ENCODE measurements at places on chromosomes 5 and 9.

DNA sequence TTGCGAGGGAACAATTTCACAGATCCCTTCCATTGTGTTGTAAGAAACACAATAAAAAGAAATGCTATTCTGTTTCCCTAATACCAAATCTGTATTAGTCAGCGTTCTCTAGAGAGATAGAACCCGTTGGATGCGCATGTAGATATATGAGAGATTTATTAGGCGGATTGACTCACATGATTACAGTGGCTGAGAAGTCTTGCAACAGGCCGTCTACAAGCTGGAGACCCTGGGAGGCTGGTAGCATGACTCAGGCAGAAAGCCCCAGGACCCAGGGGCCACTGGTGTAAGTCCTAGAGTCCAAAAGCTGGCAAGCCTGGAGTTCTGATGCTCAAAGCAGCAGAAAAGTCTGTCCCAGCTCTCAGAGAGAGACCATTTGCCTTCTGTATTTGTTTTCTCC is 18.4 kb upstream of the IL17B start:
- no peak for DNase-seq

- DNase-seq = no peak
Observed at GRCh38 chr5:44809956-44810420, 1.2 kb downstream of the MRPS30 start.

GRCh38 chr5:62920856-62921255 is 342.2 kb downstream of the LRRC70 start:
- DNase-seq = no peak

DNA sequence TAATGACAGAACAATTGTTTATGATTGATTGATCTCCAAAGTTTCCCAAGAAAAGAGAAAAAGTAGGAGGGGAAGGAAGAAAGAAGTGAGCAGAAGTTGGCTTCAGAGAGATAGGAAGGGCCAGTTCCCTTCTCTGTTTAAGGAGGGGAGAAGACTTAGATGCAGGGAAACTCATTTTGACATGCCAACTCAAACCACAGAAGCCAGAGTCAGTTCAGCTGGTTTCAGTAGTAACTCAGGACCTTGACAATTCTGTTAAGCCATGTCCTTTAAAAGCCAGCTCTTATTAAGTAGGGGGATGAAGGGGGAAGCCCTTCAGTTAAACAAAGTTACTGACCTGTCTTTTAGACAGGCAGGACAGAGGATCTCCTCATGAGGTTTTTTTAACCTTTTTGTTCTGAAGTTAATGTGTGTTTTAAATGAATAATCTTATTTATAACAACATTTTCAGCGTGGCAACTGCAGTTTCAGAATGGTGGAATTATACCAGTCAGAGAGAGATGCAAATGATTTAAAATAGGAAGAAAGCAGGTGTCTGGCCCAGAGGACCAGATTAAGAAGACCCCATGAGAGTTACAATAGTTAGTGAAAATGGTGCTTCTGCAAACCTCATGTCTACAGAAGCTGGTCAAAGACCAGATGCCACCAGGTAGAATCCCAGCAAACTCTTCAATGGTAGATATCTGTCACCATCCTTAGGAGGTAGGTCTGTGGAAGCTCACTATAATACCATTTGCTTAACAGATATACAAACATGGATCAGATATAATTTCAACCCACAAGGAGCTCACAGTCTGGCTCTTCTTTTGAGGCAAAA is 29.3 kb upstream of the ABL1 start:
- DNase-seq = no peak

DNA sequence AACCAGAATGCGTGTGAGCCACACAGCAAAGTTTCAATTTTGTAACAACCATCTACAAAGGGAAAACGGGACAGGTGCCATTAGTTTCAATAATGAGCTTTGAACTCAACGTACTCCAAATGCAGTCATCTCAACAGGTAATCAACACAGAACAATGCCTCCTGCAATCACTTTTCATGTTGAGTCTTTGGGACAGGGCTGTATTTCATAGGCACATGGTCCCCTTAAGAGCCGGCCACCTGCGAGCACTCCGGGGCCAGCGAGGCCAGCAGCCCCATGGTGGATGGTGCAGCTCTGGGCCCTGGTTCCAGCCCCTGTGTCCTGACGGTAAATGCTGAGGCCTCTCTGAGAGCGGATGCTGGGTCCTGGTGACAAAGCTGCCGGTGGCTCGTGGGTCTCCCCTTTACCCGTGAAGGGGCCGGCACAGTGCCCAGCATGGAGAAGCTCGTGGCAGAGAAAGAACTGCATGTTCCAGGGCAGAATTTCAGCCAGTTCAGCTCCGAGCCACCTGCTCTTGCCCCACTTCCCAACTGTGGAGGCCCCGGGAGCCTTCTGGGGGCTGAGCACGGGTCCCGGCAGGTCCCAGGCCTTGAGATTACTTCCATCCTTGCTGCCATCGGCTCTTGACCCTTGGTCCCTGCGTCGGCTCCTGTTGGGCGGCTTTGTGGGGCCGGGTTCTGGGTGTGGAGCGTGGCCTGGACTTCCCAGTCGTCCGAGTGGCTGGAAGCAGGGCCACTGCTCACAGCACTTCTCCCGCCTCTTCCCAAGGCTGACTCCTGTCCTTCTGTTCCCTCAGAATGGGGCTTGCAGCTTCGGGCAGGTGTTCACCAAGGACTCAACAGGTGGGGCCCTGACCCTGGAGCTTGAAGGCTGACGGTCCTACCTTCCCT is 26.1 kb upstream of the RNU6ATAC start:
- DNase-seq = no peak

DNA sequence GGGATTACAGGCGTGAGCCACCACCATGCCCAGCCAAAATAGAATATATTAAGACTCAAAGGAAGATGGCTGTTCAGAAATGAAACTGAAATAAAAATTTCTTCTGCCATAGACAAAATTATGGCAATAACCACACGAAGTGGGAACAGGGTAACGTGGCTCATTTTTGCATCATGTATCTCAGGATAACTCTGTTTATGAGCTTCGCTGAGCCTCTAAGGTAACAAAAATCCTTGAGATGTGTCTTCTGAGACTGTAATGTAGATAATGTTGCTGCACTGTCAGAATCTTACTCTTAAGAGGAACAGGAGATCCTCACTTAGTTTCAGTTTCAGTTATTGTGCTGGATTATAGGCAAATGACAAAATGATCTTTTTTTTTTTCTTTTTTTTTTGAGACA is 153.8 kb downstream of the GOLPH3 start:
- DNase-seq = no peak

DNA sequence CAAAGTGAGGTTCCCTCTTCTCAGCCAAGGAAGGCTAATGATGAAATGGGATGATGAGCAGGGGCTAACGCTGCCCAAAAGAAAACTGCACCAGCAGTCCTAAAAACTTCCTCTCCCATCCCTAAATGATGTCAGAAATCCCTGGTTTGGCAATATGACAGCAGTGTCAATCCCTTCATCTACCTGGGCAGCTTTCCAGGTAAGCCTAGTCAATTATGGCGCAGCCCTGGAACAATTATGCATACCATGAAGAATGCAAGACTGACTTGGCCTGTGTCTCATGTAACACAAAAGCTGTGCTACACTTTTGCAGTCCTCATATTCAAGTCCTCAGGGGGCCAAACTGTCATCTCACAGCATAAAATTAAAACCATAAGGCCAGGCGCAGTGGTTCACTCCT is 7.0 kb downstream of the DMGDH start:
- no peak for DNase-seq

- DNase-seq = no peak
Observed at GRCh38 chr9:136831002-136831719, 11.1 kb upstream of the AJM1 start.

DNA sequence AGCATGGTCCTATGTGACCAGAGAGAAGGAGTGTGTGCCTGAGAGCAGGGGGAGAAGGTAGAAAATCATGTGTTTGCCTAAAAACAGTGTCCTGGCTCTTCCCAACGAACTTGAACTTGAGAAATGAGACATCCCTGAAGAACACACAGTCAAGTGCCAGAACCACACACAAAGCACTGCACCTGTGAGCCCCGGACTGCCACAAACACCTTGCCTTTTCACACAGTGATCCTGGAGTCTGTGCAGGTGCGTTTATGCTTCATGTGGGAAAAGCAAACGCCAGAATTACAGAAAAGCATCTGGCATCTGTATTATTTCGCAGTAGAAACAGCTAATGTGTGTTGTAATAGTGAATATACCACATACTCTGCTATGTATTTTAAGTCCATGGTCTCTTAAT is 9.3 kb downstream of the CTNND2 start:
- DNase-seq = no peak

DNA sequence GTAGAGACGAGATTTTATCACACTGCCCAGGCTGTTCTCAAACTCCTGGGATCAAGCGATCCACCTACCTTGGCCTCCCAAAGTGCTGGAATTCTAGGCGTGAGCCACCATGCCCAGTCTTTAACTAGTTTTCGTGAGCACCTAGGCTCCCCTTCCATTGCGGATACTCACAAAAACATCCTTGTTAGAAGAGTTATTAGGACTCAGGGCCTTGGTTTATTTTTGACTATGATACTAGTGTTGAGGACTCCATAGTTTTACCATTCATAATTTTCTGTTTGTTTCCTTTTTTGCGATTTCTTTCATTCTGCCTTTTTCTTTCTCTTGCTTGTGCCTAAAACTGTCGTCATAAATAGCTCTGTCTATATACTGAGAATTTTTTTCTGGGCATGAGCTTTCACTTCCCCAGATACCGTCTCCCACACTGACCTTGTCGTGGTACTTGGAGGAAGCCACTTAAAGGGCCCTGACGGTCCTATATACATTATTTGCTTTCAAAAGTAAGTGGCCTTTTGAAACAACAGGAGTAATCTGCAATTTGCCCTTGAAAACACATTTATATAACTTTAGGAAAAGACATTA is 5.2 kb downstream of the F2R start:
- no peak for DNase-seq

- DNase-seq = no peak
Observed at GRCh38 chr9:101437806-101438232, 2.2 kb upstream of the ALDOB start.

GRCh38 chr5:83000428-83000827 is 76.8 kb downstream of the TMEM167A start:
- DNase-seq = no peak

DNA sequence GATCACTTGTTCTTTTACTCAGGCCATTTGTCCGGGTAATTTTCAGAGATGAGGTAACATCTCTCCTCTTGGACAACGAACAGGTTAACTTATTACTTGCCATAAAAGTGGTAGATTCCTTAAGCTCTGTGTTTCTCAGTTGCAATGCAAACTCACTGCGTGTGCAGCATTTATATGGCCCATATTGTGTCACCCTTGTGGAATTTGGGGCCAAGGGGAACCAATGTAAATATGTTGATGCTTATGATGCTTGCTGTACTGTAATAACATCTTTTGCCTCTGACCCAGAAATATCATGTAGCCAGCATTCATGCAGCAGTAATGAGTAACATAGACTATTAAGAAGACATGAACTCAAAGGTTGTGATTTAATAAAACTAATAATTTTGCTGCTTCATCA is 175.8 kb downstream of the ADAMTS6 start:
- DNase-seq = no peak

DNA sequence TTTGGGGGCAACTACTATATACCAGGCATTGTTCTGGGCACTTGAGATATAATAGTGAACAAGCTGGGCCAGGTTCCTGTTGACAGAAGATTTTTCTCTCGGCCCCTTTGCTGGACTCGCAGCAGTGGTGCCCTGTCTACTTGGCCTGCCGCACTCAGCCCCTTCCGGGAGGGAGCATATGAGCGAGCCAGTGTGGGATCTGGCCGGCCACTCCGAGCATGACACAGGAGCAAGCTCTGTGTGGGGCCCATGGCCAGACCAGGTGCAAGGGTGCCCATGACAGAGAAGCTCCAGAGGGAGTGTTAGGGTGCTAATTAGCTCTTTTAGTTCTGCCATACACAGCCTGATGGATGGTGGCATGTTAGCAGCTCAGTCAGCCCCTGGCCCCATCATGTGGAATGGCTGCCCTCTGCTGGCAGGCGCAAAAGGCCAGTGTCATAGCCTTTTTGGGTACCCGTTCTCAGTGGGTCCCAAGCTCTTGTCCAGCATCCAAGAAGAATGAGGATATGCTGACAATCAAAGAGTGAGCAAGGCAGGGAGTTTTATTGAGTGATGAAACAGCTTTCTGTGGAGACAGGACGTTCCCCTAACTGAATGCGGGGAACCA is 9.3 kb upstream of the KIF4B start:
- DNase-seq = no peak

GRCh38 chr5:173904151-173904550 is 16.0 kb downstream of the CPEB4 start:
- DNase-seq = no peak

DNA sequence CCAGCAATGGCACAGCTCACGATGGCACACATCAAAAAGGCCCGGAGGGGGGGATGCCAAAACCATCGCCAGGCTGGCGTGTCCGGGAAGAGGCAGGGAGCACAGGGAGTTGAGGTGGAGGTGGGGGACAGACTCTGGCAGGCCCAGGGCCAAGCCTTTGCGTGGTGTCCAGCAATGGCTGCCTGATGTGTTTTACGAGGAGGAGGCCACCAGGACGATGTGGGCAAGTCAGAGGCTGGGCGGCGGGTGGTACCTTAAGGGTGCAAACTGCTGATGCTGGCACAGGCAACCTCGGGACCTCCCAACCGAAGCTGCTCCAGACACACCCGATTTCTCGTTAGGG is 4.7 kb downstream of the VAV2 start:
- no peak for DNase-seq

- no peak for DNase-seq
Observed at GRCh38 chr9:121634329-121635261, 16.8 kb upstream of the DAB2IP start.

DNA sequence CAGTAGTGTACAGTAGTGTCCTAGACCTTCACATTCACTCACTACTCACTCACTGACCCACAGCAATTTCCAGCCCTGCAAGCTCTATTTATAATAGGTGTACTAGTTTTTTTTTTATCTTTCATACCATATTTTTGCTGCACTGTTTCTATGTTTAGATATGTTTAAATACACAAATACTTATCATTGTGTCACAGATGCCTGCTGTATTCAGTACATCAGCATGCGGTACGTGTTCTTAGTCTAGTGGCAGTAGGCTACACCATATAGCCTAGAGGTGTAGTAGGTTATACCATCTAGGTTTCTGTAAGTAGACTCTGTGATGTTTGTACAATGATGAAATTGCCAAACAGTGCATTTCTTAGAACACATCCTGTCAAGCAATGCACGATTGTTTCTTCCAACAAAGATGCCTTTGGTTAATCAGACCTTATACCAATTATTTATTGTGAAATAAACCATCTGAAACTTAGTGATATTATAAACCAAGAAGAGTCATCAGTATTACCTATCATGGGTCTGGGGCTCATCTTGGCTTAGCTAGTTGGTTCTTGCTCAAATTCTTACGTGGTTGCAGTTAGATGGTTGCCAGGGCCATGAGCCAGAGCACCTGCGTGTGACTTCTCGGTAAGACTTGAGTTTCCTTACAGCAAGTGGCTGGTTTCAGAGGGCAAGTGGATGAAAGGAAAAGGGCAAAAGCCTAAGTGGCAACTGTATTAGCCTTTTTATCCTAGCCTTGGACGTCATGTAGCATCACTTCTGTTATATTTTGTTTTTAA is 41.1 kb downstream of the ERBIN start:
- DNase-seq = no peak

GRCh38 chr5:53515988-53516387 is 35.6 kb downstream of the FST start:
- DNase-seq = no peak

GRCh38 chr5:86360801-86361200 is 256.9 kb upstream of the COX7C start:
- DNase-seq = no peak

- no peak for DNase-seq
Observed at GRCh38 chr5:51194671-51195070, 188.6 kb upstream of the ISL1 start.

Measured in esophagus squamous epithelium (tissue), 5 donors.